T-helper 2 cell treated with Interferon-gamma antibody and Interleukin-4, amounts not matched to agents 5 μg/mL and 100 μg/mL, for 36 hours (primary cell): ENCODE measurements at places on chromosomes 7 and 10.

GRCh38 chr7:68206946-68207485 is 1210.4 kb downstream of the TYW1 start:
- DNase-seq: no peak

DNA sequence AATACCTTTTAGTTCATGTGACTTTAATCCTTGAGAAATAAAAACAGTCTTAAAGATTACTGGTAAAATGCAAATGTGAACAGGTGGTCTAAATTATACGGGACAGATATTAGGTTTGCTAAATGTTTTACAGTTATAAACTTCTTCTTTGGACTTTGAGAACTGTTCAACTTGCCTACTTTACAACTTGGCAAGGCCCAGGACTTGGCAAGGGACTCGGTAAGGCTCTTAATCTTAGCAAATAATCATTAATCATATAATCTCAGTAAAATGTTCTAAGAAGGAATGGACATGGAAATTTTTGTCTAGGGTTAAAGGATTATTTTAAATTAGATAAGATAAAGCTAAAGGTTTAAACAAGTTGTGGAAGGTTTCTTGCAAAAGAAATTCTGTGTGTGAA is 4.8 kb upstream of the UBE2D4 start:
- no peak for DNase-seq

DNA sequence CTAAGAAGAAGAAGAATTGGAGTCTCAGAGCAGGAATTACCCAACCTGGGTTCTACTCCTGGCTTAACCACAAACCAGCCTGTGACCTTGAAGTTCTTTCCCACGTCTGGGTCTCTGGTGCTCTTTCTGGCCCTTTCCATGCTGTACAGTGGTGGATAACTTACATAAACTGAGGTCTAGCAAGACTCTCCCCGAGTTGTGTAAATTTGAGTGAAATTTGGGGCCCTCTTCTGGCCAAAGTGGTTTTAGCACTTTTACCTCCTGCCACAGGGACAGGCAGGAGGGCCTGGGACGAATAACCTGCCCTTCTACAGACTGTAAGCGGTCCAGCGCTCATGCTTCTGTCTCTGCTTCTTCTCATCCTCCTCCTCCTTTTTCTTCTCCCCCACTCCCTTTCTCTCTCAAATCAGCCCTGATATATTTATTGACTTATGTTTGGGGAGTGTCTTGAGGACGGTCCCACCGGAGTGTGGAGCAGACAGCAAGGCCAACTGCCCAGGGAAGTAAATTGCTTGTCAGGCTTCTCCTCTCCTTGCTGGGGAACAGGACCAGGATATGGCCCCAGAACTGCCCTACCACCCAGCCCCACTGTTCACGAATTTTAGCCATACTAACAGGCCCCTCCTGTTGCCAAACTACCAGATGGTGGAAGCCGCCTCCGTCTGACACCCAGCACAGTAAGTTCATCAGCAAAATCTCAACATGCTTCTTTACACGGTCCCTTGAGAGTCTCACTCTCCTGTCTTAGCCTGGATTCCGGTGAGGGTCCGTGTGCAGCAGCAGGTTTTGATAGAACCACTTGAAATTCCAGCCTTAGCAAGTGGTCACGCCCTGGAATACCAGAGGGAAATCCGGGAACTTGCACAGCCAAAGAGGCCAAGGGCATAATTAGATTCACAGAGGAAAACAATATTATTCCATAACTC is 4.0 kb upstream of the SH3PXD2A start:
- peak; percentile 27 for DNase-seq

- no peak for DNase-seq
Observed at GRCh38 chr7:156606691-156607331, 33.8 kb upstream of the RNF32 start.

- DNase-seq: no peak
Observed at GRCh38 chr10:112361951-112362751, 11.8 kb upstream of the ACSL5 start.

- no peak for DNase-seq
Observed at GRCh38 chr7:34299066-34299465, 359.0 kb upstream of the NPSR1 start.

- DNase-seq: no peak
Observed at GRCh38 chr10:115141254-115141653, 48.1 kb downstream of the ATRNL1 start.

DNA sequence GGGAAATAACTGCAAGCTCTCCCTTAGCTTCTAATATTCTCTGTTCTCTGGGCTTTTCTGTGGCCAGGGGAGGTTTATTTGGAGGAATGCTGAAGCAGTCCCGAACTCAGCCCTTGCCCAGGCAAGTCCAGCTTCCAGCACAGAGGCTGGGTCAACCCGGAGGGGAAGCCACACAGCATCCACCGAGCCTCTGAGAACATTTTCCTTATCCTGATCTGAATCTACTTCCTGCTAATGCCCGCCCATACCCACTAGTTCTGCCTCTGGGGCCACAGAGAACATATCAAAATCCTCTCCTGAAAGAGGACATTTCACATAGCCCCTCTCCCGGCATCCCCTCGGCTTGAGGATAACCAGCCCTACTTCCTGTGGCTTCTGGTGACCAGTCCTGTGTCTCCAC is 31.1 kb downstream of the SH3PXD2A start:
- no peak for DNase-seq

DNA sequence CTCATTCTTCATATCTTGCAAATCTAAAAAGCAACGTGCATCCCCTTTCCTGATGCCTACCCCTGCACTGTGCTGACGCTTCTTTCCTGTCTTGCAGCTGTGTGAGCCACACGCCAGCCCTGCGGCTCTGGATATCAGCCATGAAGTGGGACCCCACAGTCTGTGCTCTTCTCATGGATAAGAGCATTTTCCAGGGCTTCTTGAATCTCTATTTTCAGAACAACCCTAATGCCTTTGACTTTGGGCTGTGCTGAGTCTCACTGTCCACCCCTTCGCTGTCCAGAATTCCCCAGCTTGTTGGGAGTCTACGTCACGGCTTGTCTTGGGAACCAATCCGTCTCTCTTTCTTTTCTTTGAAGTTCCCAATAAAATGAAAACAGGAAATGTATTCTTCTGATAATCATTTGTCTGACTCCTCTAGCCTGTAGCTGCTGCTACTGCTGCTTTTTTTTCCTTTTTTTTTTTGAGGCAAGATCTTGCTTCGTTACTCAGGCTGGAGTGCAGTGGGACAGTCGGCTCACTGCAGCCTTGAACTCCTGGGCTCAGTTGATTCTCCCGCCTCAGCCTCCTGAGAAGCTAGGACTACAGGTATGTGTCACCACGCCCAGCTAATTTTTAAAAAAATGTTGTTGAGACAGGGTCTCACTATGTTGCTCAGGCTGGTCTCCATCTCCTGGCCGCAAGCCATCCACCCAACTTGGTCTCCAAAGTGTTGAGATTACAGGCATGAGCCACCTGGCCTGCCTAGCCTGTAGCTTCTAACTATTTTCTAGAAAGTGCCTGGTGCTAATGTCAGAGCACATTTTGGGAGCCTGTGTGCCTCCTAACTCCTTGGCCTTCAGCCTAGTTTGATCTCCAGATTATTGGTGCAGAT is 30.3 kb downstream of the GSTO2 start:
- DNase-seq: no peak

DNA sequence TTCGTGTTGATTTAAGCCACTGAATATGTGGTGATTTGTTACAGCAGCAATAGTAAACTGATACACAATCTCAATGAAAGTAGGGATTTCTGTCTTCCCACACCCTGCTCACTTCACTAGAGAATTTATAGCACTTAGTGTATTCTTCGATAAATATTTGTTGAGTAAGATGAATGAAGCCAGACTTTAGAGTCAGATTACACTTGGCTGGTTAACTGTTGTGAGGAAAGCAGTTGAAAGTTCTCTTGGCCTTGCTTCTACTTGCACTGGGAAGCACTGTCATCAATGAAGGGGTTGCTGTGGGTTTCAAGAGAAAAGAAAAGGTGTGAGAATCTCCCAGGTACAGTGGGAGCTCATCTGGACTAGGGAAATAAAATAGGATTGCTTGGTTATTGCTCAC is 82.1 kb upstream of the IGFBP3 start:
- no peak for DNase-seq

DNA sequence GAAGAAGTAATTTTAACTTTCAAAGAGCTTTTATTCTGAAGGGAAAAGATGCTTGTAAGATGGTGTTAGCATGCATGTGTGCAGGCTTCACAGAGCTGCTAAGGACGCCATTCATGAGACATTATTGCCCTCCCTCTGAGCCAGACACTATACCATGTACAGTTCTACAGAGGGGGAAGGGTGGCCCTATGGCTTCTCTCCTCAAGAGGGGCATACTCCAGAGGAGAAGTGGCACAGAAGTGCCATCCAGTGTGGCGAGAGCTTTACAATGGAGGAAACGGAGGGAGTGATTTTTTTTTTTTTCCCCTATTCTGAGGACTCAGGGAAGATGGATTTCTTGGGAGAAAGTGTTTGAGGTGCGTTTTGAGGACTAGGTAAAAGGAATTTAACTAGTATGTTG is 119.5 kb downstream of the BICC1 start:
- DNase-seq: no peak

- DNase-seq: no peak
Observed at GRCh38 chr10:111706331-111706730, 477.2 kb downstream of the GPAM start.

DNA sequence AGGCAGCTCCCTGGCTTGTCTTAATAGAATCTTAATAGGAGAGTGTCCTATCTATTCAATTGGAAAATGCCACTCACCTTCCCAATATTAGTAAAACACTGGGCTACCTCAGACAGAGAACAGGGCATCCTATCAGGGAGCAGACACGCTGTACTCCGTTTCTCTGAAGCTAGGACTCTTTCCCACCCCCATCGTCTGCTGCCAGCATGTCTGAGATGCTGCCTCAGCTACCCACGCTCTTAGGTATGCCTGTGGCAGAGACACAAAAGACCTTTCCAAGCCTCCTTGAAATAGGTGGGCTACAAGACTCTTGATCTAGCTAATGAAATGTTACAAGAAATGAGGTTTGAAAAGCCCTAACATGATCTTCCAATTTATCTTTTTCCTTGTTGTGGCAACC is 2.5 kb upstream of the LRIT2 start:
- DNase-seq: no peak

- DNase-seq: no peak
Observed at GRCh38 chr10:133617196-133617595, 9.4 kb downstream of the FRG2B start.

DNA sequence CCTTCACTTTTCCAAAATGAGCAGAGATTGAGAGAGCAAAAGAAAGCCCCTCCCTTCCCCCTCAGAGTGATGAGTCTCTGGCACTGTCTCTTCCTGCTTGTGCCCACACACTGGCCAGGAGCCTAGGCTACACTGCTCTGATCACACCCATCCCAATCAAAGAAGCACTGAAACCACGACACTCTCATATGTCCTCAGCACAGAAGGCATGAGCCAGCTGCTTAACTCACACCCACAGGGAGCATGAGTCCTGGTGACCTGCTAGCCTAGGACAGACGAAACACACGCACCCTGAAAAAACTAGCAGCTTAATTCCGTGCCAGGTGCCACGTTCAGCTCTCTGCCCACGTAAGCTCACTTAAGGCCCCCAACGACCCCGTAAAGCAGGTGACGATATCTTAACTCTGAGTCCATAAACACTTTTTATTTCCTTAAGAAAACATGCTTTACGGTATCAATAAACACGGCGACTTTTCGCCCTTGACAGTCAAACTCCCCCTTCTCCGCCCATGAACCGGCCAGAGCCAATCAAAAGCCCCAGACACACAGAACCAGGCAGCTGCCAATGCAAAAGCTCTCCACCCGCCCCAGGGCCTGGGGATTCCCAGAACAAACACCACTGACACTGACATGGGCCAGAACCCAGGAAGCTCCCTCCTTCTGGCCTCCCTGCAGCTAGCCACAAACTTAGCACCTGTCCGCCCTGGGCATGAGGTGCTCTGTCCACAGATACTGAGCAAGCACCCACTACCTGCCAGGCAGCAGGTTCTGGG is 69.0 kb downstream of the TNRC18 start:
- DNase-seq: no peak

DNA sequence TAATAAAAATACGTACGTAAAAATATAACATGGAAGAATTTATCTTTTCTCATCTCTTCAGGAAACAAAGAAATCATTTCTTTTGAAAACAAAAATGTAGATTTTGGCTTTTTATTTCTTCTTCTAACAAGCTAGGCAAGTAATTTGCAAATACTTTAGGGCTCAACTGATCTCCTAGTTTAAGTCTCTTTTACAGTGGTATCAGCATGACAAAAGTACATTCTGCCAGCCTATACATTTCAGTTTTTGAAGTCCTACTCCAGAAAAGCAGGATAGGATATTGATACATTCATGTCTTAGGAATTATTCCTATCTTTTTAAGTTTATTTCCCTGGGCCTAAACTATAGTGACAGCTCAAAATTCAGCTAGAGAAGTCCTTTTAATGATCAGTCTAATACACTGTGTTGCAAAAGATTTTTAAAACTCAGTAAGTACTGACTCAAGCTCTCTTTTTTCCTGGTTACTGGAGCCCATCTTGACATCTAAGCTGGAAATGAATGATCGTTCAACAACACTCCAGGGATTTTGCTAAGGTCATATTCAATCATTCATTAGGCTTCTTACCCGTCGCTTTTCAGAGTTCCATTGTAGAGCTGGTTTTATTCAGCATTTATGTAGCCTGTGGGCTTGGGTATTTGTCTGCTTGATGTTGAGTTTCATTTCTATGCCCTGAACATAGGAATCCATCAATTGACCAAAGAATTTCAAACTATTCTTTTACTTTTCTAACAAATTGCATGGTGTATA is 12.2 kb upstream of the FAM53B start:
- no peak for DNase-seq

DNA sequence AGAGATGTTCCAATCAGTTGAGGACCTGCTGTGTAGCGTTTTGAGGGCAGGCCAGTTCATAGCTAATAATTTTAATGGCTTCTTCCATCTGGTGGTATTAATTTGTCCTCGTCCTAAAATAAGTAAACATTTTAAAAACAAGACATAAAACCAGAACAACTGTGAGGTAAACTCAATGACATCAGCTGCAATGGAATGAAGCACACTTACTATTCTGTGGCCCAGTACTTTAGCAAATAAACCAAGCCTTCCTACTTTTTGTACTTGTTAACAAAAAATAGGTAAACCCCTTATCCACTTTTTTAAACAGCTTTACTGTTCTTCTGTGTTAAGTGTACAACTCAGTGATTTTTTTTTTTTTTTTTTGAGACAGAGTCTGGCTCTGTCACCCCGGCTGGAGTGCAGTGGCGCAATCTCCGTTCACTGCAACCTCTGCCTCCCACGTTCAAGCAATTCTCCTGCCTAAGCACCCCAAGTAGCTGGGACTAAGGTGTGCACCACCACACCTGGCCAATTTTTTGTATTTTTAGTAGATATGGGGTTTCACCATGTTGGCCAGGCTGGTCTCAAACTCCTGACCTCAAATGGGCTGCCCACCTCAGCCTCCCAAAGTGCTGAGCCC is 28.9 kb upstream of the FZD1 start:
- DNase-seq: no peak

GRCh38 chr7:157668221-157668883 is 331.5 kb downstream of the DNAJB6 start:
- DNase-seq: no peak

- no peak for DNase-seq
Observed at GRCh38 chr7:36570528-36571189, 153.6 kb downstream of the AOAH start.

- no peak for DNase-seq
Observed at GRCh38 chr7:50953820-50954219, 171.1 kb upstream of the GRB10 start.
